OCI-LY7 (cell line): ENCODE measurements at places on chromosomes 2 and 18. TPM values are rescaled to one million over a fixed set of nuclear protein-coding genes. Genes with fewer than 3 reads are reported as not detected.
A peak's percentile ranks its signal among the peaks of the same experiment; 100 is the strongest.

The FOXD4L1 gene
- 0.80 and 1.5 TPM in 2 replicates for total RNA-seq

- DNase-seq, result no peak
These were observed 109.6 kb upstream of the KCTD1 start for GRCh38 chr18:26657631-26658581.

- DNase-seq, result no peak
These were observed 141.2 kb downstream of the PID1 start for GRCh38 chr2:229129738-229130371.

GRCh38 chr2:44277541-44277940 lies 2.3 kb downstream of the SLC3A1 start:
- no peak for DNase-seq

DNA sequence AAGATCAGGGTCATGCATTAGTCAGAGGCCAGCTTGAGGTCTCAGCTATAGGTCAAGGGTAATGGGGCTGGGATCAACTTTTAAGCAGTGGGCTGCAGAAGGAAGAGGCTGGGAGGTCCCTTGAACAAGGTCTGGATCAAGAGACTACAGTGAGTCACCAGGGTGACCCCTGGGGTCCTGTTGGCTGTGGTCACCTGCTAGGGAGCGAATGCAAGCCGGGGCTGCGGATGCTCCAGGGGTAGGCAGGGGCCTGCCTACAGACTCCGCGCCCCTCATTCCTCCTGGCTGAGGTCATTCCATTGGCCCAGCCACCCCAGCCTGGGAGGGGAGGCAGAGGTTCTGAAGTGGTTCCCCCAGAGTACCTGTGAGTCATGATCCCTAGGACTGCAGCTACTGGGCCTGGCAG lies 110.4 kb downstream of the CYP26B1 start:
- no peak for DNase-seq

GRCh38 chr2:222523783-222524544 lies 99.6 kb downstream of the SGPP2 start:
- no peak for DNase-seq

DNA sequence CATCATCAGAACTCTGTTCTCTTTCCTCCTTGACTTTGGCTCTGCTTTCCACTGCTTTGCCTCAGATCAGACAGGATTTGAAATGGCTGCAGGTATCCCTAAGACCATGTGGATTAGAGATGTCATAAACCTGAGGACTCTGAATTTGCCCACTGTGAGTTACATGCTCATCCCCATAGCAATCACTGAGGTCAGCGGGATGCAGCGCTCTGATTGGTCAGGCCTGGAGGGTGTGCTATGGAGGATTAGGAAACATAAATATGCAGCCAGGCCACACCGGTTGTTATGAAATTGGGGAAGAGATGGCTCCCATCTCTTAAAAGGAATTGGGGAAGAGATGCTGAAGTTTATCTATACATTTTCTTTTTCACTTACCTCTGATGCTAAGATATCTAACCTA lies 73.7 kb upstream of the DNAJC10 start:
- DNase-seq, result peak; percentile 55

GRCh38 chr18:73653827-73654226 lies 493.8 kb downstream of the FBXO15 start:
- no peak for DNase-seq

- no peak for DNase-seq
These were observed 254.3 kb downstream of the ZEB2 start for GRCh38 chr2:144265654-144266053.
